NCI-H2107 (cell line): ENCODE measurements at places on chromosomes 2 and 18.

- no peak for DNase-seq
Observed at GRCh38 chr2:192407692-192408091, 213.0 kb upstream of the TMEFF2 start.

DNA sequence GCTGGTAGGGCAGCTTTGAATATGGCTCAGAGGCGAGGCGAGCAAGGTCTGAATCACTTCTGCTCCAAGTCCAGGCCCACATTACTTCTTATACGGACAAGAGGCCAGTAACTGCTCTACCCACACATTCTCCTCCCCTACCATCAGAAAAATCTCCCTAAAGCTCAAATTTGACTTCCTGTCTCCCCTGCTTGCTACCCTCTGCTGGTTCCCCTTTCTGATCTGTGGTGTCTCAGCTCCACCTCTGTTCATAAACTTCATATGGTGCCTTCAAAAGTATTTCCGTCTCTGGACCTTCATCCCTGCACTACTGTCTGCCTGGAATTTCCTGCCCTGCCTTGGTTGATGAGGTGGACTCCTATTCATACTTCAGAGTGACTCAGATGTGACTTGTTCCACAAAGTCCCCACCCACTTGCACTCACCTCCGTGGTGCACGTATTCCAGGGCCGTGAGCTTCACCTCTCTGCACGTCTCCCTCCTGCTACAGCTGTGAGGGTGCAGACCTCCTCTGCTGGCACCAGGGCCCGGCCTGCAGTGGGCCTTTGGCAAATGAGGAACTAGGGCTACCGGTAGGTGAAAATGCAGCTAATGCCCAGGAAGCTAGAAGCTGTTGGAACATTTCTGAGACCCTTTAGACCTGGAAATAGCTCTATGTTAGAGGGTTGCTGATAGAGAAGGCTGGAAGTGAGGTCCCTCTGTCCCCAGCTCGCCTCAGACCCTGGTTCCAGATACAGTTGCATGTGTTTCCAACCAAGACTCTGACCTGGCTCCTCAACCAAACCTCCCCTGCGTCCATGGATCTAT, 24.6 kb upstream of the KCMF1 start:
- DNase-seq = no peak

GRCh38 chr2:27989149-27989548, 98.6 kb downstream of the BABAM2 start:
- no peak for DNase-seq

DNA sequence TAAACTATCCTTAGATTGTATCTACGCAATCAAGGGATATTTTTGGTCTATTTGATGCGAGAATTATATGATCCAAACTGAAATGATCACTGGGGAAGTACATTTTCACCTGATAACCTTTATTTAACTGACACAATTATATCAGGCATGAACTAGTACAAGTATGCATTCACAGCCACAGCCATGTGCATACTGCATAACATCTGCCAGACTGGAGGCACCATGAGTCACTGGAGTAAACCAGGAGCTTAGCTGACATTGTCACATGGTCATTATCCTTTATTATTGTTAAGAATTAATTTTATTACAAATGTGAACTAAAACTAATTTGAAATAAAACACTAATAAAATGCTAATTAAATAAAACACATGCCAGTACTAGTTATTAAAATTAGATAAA, 1127.1 kb downstream of the DPP10 start:
- no peak for DNase-seq

DNA sequence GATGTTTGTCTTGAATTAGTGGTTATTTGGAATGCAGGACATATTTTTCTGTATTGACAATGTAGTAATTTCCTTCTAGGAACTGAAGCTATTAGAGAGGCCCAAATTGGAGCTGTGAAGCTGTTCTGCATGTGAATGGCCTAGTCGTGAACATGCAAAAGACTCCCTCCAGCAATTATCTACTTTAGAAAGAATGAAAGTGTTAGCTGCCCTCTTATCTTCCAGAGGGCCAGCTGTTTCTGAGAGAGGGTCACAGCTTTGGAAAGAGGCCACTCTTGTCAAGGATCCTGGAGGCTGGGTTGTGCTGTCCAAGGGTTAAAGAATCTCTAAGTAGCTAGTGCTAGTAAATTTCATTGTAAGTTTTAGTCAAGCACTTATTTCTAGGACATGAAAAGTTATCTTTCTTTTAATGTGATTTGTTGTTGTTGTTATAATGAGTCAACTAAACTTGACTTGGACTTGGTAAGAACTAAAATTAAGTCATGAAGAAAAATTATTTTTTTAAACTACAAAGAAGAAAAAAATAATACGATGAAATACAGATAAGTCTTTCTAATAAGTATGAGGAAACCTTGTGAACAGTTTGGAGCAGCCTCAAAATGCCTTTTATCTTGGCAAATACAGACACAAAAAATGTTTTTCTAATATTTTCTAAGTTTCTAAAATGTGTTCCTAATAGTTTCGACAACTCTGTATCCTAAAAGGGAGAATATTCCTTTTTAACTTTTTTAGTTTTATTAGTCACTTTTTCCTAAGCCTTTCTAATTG, 36.8 kb downstream of the DPP4 start:
- no peak for DNase-seq
